ENCODE measurements at places on chromosomes 7 and 10. TPM values are rescaled to one million over a fixed set of nuclear protein-coding genes. Genes with fewer than 3 reads are reported as not detected.

CLDN3 gene
- total RNA-seq = not detected

DPCD gene
- total RNA-seq = 13.3 TPM

KIAA1549 gene
- total RNA-seq = 40.6 TPM

UBTD1 gene
- 0.49 TPM for total RNA-seq

UNCX gene
- not detected for total RNA-seq

PTF1A gene
- total RNA-seq = not detected

CHAT gene
- not detected for total RNA-seq

TIMM23B gene
- total RNA-seq = 15.0 TPM

BICC1 gene
- total RNA-seq = 3.7 TPM

HOXA2 gene
- not detected for total RNA-seq

KLLN gene
- 0.49 TPM for total RNA-seq

MUC3A gene
- 0.98 TPM for total RNA-seq

OR2A42 gene
- total RNA-seq = not detected

DPP6 gene
- 49.7 TPM for total RNA-seq

USP6NL gene
- 29.7 TPM for total RNA-seq

SPDYE11 gene
- under 0.01 TPM for total RNA-seq

NODAL gene
- 2.0 TPM for total RNA-seq

NME8 gene
- not detected for total RNA-seq

ELMO1 gene
- 59.3 TPM for total RNA-seq

DCLRE1C gene
- total RNA-seq = 50.2 TPM

DRGX gene
- total RNA-seq = not detected

IQCE gene
- 18.7 TPM for total RNA-seq

ATAD1 gene
- 59.0 TPM for total RNA-seq

CCZ1B gene
- total RNA-seq = 86.1 TPM

ENTPD7 gene
- total RNA-seq = 8.6 TPM

SYT15B gene
- total RNA-seq = under 0.01 TPM

CPN1 gene
- total RNA-seq = not detected

FBXL13 gene
- total RNA-seq = 3.9 TPM

MYL10 gene
- total RNA-seq = not detected

THAP5 gene
- 55.6 TPM for total RNA-seq

SPDYE1 gene
- not detected for total RNA-seq

OPN4 gene
- not detected for total RNA-seq

AKR1D1 gene
- total RNA-seq = not detected

GPR146 gene
- 1.2 TPM for total RNA-seq

SPDYE9 gene
- 0.49 TPM for total RNA-seq

MMRN2 gene
- total RNA-seq = 5.2 TPM

LIPM gene
- not detected for total RNA-seq

PI4K2A gene
- total RNA-seq = 7.9 TPM

ANK3 gene
- 305 TPM for total RNA-seq

NPC1L1 gene
- total RNA-seq = not detected

SLC35G1 gene
- 4.9 TPM for total RNA-seq

EIF5AL1 gene
- under 0.01 TPM for total RNA-seq

HKDC1 gene
- total RNA-seq = 1.7 TPM

SLC39A12 gene
- total RNA-seq = 2.2 TPM

NPSR1 gene
- total RNA-seq = not detected

NRCAM gene
- 175 TPM for total RNA-seq

Data from temporal lobe (tissue), 4 donors.